ENCODE measurements at places on chromosomes 2 and 18.

- DNase-seq: no peak
Observed at GRCh38 chr18:37533647-37534584, 31.7 kb downstream of the CELF4 start.

- no peak for DNase-seq
Observed at GRCh38 chr2:62432407-62432806, 73.6 kb downstream of the TMEM17 start.

- DNase-seq: no peak
Observed at GRCh38 chr2:224016963-224017362, 22.1 kb downstream of the SERPINE2 start.

DNA sequence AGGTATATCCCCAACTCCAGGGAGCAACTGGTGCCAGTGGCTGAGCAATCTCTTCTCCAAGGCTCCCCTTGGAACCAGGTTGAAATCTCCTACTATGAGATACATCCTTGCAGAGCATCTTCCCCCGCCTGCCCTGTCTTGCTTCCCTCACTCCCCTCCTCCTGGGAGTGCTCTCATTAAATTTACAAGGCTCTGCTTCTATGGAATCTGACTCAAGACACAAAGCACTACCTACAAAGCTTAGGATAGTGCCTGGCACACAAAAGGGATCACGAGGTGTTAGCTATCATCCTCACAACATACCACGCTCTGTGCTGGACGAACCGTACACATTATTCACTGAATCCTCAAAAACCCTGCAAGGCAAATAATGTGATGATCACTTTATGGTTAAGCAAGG is 121.6 kb downstream of the GALNT14 start:
- no peak for DNase-seq

GRCh38 chr2:12774395-12774727 is 57.6 kb downstream of the TRIB2 start:
- DNase-seq: no peak

DNA sequence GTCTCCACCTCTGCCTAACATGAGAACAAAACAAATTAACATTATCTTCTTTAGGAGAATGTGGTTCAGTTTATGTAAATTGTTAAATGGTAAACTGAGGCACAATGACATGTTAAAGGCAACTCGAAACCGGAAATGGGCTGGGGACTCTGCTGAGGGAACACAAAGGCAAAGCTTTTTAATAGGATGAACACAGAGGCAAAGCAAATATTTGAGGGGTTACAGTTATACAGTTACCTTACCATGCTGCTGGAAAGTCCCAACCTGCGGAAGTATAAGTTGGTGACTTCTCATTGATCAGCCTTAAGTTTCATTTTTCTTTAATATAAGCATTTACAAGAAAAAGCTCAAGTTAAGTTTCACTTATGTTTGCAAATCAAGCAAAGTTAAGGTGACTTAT is 195.0 kb downstream of the DLGAP1 start:
- no peak for DNase-seq

DNA sequence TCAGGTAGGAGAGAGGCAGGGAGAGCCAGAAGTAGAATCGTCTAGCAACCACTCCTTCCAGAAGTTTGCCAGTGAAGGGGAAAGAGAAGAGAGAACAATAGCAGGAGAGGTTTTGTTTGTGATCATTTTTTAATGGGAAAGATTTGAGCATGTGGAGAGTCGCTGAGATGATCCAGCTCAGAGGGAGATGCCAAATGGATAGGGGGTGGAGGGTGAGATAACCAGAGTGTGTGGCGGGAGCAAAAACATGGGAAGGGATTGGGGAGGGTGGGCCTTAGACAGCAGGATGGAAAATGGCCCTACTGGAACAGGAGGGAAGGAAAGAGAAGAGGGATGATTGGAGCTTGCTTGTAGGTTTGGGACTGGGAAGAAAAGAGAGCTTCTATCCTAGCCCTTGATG is 269.8 kb downstream of the GLI2 start:
- DNase-seq: no peak
